Hepatocyte (in vitro differentiated cells): ENCODE measurements at places on chromosomes 11 and 22. TPM values are rescaled to one million over a fixed set of nuclear protein-coding genes. Genes with fewer than 3 reads are reported as not detected.

ROBO4 gene
- total RNA-seq, result 0.48 and 2.0 TPM in 2 replicates

GDPD4 gene
- 0.20 and 0.47 TPM in 2 replicates for total RNA-seq

FAM227A gene
- 1.1 and 2.9 TPM in 2 replicates for total RNA-seq

MYO7A gene
- 6.4 and 9.8 TPM in 2 replicates for total RNA-seq

DNA sequence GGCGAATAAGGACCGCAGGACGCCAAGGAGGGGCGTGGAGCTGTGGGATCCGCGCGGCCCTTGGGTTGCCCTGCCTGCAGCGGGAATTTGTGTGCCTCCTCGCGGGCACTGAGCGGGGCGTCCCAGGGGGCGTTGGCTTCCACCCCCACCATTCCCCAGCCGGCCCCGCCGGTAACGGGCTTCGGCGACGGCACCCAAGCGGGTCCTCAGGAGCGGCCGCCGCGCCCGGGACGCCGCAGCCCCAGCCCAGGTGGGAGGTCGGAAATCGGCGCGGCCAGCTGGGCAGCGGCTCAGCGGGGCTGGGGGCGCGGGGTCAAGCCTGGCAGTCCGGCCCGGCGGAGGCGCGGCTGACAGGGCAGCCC, 320 bp downstream of the CLTCL1 start:
- H3K36me3 ChIP-seq, result no peaks in the 10 kb centered on the region
- H3K27me3 ChIP-seq, result no peaks in the 10 kb centered on the region
- peak overlapping the region; percentile 88 for H3K4me3 ChIP-seq
- no peak overlapping the region for H3K27ac ChIP-seq

DNA sequence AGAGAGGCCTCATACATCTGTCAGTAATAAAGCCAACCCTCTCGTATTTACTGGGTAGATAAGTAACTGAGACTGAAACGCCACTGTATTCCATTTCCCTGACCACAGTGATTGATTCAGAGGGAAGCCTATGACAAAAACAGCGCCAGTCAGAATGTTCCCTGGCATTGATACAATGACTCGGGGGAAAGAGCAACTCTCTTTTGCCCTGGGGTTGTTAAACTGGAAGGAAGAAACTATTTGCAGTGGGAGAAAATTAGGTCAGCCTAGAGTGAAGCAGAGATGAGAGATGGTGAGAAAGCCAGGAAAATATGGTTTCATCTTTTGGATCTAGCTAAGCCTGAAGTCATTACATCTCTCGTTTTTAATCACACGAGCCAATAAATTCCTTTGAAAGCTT, 48.6 kb upstream of the RBFOX2 start:
- DNase-seq, result no peak
- no peak overlapping the region for H3K4me3 ChIP-seq
- H3K36me3 ChIP-seq, result no peaks in the 10 kb centered on the region
- no peaks in the 10 kb centered on the region for H3K27me3 ChIP-seq
- H3K27ac ChIP-seq, result no peak overlapping the region
- no peaks in the 10 kb centered on the region for H3K4me1 ChIP-seq

DNA sequence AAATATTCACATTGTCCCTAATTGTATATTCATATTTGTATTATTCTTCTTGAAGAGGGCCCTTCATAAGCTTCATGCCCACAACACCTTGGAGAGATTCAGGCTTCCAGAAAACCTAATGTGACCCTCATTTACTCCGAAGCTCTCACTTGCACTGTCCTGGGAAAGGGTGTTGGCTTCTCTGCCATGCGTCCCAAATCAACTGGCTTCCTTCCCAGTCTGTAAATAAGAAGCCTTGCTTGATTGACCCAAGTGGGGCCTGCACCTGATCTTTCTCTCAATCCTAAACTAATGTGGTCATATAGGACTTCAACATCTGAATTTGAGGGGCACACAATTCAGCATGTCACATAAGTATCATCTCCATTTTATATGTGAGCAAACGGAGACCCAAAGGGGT, 40.5 kb upstream of the ZBTB16 start:
- H3K27me3 ChIP-seq, result no peaks in the 10 kb centered on the region
- no peaks in the 10 kb centered on the region for H3K36me3 ChIP-seq
- no peak overlapping the region for H3K4me3 ChIP-seq
- DNase-seq, result no peak
- no peaks in the 10 kb centered on the region for H3K4me1 ChIP-seq

- H3K4me1 ChIP-seq, result no peaks in the 10 kb centered on the region
- H3K4me3 ChIP-seq, result no peak overlapping the region
- no peak overlapping the region for H3K27ac ChIP-seq
- no peak for DNase-seq
These were observed 252.4 kb downstream of the GRM5 start for GRCh38 chr11:88813233-88813915.

DNA sequence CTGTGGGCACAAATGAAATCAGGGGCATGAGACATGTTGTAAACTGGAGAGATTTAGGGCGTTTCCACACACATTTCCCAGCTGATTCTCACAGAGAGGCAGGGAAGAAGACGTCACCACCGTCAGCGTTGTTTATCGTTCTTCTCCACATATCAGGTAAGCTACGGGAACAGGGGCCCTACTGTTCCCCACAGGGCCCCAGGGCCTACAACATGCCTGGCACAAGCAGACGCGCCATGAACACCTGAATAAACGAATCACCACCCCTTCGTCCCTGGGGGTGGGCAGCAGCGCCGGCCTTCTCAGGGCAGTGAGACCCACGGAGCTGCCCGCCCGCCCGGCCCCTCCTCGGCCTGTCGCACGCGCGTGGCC, 342 bp downstream of the EFCAB6 start:
- H3K27me3 ChIP-seq, result no peaks in the 10 kb centered on the region
- DNase-seq, result peak; percentile 55
- peak overlapping the region; percentile 61 for H3K4me3 ChIP-seq
- peaks cover 11% of the 10 kb centered on the region for H3K4me1 ChIP-seq
- peak overlapping the region; percentile 68 for H3K27ac ChIP-seq

GRCh38 chr11:94183886-94184264, 55.2 kb downstream of the PANX1 start:
- no peak overlapping the region for H3K4me3 ChIP-seq
- peaks cover 19% of the 10 kb centered on the region for H3K4me1 ChIP-seq
- DNase-seq, result peak; percentile 81
- H3K36me3 ChIP-seq, result no peaks in the 10 kb centered on the region

- H3K4me3 ChIP-seq, result no peak overlapping the region
- peak; percentile 7 for DNase-seq
- no peaks in the 10 kb centered on the region for H3K4me1 ChIP-seq
- no peaks in the 10 kb centered on the region for H3K36me3 ChIP-seq
- no peaks in the 10 kb centered on the region for H3K27me3 ChIP-seq
These were observed 170.0 kb upstream of the PDGFD start for GRCh38 chr11:104333977-104334376.

- peak overlapping the region; percentile 41 for H3K27ac ChIP-seq
- no peaks in the 10 kb centered on the region for H3K36me3 ChIP-seq
- no peaks in the 10 kb centered on the region for H3K4me1 ChIP-seq
- H3K27me3 ChIP-seq, result no peaks in the 10 kb centered on the region
These were observed 9.7 kb downstream of the SRSF8 start for GRCh38 chr11:95076416-95076815.

- H3K27me3 ChIP-seq, result no peaks in the 10 kb centered on the region
- H3K4me3 ChIP-seq, result peak overlapping the region; percentile 91
- peak overlapping the region; percentile 92 for H3K27ac ChIP-seq
These were observed 790 bp downstream of the RAB1B start for GRCh38 chr11:66268952-66269905.

GRCh38 chr11:112999520-112999919, 38.3 kb downstream of the NCAM1 start:
- no peak overlapping the region for H3K27ac ChIP-seq
- no peaks in the 10 kb centered on the region for H3K36me3 ChIP-seq
- H3K4me3 ChIP-seq, result no peak overlapping the region
- DNase-seq, result no peak
- H3K27me3 ChIP-seq, result peaks cover 2% of the 10 kb centered on the region

DNA sequence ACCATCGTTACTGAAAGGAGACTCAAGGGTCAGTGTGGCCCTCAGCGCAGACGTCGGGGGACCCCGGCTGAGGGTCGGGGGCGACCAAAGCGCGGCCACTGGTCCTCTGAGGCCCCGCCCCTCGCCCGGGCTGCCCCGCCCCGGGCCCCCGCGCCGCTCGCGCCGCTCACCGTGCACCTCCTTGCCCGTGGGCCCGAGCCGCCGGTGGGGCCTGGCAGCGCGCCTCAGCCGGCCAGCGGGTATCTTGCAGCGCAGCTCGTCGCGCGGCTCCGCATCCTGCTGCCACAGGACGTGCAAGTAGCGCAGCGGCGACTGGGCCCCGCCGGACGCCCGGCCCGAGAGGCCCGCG, 419 bp downstream of the ANKRD54 start:
- peak overlapping the region; percentile 78 for H3K27ac ChIP-seq
- peak overlapping the region; percentile 99 for H3K4me3 ChIP-seq

- no peak overlapping the region for H3K4me3 ChIP-seq
- no peaks in the 10 kb centered on the region for H3K27me3 ChIP-seq
- H3K36me3 ChIP-seq, result no peaks in the 10 kb centered on the region
These were observed 11.7 kb downstream of the SIRT3 start for GRCh38 chr11:224424-224823.

DNA sequence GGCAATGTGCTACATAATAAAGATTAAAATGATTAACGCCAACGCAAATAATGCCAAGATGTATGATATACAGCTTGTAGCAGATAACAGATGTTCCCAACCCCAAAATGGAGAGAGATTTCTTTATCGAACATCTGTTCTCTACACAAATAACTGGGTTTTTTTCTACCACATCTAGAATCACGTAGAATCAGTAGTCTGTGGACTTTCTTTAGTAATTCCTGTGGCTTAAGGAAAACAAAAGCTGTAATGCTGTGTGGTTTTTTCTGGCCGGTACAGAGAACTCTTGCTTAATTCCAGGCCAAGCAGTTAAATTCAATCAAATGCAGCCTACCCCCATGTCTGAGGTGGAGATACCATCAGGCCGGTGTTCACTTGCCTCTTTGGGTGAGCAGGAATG, 303.4 kb downstream of the FAT3 start:
- no peak overlapping the region for H3K4me3 ChIP-seq
- no peaks in the 10 kb centered on the region for H3K36me3 ChIP-seq
- no peak overlapping the region for H3K27ac ChIP-seq
